ENCODE measurements at places on chromosomes 11 and 22. TPM values are rescaled to one million over a fixed set of nuclear protein-coding genes. Genes with fewer than 3 reads are reported as not detected.
A peak's percentile ranks its signal among the peaks of the same experiment; 100 is the strongest.

DNA sequence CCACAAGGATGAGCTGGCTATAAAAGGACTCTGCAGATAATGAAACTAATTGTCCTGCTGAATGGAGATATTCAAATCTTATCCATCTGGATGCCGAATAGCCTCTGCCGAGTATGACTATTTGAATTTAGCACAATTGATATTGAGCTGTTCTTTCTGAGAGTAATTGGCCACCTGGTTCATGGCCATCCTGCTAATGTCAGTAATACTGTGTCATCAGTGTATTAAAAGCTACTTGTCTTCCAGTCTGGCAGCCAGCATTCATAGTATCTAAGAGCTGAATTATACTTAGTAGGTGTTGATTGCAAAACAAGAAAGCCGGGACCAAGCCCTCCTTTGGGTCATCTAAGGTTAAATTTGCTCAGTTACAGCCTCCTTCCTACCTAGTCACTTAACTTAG is 310.7 kb upstream of the NCAM1 start:
- DNase-seq: no peak

GRCh38 chr22:33447733-33448132 is 389.6 kb upstream of the SYN3 start:
- no peak for DNase-seq

Gene DENND6B
- total RNA-seq: 19.0 TPM

Gene GRIA4
- total RNA-seq: 144 TPM

Gene IGLL5
- not detected for total RNA-seq

DNA sequence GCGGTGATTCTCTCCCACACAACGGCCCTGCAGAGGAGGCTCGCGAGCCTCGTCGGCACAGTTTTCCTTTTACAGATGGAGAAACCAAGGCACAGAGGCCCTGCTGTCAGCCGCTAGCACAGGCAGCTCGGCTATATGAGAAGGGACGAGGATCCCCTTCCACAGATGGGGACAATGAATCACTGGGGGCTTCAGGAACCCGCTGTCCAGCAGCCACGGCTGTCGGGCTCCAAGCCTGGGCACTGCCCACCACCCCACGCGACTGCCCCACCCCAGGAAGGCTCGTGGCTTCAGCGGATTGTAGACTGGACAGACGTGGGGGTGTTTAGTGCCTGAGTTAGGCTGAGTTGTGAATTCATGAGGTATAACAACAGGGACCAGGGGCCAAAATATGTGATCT is 17.2 kb upstream of the FGF3 start:
- DNase-seq: peak; percentile 28
